CD4-positive, alpha-beta T cell treated with Interleukin-17A for 1 hour (primary cell): ENCODE measurements at places on chromosomes 6 and 20.
A peak's percentile ranks its signal among the peaks of the same experiment; 100 is the strongest.

GRCh38 chr6:24376871-24377270, 19.0 kb upstream of the DCDC2 start:
- DNase-seq = no peak

- no peak for DNase-seq
These were observed 117.2 kb downstream of the LCA5 start for GRCh38 chr6:79420054-79420453.

- no peak for DNase-seq
These were observed 1152.3 kb upstream of the GJE1 start for GRCh38 chr6:140980265-140980887.

DNA sequence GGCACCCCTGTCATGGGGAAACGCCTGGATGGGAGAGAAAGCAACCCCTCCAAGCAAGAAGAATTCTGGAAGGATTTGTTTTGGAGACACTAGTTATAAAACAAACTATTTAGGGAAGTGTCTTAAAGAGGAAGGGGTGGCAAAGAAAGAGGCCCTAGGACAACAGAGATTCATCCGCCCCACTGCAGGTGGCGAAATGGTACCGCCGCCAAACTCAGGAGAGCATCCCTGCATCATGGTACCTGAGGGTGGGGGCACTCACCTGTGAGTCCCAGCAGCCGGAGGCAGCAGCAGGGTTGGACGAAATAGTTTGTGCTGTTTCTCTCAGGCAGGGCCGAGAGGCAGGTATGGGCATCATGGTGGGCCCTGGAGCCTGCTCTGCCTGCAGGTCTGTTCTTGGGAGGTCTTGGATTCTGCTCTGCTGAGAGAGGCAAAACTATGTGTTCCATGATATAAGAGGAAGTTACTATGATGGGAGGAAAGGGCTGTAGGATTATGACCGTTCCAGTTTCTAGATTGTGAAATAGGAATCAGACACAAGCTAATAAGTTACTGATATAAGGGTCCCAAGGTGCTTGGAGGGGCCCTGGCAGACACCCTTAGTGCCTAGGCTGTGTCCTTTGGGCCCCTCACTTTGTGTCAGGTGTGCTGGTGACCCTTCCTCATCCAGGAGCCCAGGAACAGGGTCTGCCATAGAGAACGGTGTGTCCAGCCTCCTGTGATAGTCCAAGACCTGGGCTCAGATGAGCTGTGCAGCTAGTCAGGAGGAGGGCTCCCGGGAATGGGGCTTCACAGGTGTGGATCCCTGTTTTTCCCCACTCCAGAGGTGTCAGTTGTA, 20.4 kb downstream of the SIRPD start:
- no peak for DNase-seq

DNA sequence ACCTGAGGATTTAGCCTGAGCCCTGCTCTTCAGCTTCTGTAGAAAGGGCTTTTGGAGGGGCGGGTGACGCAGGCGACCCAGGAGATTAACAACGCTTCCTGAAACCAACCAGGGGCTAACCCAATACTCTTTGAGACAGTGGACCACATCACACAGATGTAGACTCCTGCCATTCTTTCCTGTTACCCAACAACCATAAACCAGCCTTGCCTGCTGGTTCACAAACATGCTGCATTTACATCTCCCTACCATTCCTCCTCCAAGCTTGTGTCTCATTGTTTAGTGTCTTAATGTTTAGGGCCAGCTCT, 28.3 kb downstream of the PPP1R16B start:
- DNase-seq = peak; percentile 62

GRCh38 chr6:135235716-135236115, 54.6 kb downstream of the MYB start:
- DNase-seq = no peak

GRCh38 chr6:40754461-40755045, 167.4 kb upstream of the LRFN2 start:
- DNase-seq = no peak

DNA sequence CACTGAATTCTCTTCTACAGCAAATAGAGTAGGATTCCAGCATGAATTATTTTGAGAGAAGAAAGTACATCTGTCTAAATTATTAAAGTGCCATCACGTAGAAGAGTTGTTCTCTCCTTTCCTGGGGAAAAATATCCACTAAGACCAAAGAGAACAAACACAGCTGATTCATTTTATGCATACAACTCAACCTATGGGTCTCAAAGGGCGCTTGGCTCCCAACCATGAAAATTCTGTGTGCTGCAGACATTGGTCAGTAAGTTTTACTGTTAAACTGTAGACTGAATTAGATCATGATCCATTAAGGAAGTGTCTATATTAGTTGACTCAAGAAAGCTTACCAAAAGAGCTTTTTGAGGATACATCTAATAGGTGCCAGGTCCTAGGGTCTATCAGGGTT, 83.5 kb downstream of the FRK start:
- no peak for DNase-seq
